ENCODE measurements at places on chromosomes 4 and X. TPM values are rescaled to one million over a fixed set of nuclear protein-coding genes. Genes with fewer than 3 reads are reported as not detected.

Gene SMR3B
- polyA plus RNA-seq, result not detected

Gene EFHC2
- polyA plus RNA-seq, result 0.03 TPM

Gene ATOH1
- polyA plus RNA-seq, result not detected

Gene PABPC1L2A
- polyA plus RNA-seq, result not detected

GRCh38 chr4:96354036-96354712, 514.3 kb downstream of the PDHA2 start:
- no peak for DNase-seq

GRCh38 chr4:161829591-161829990, 334.2 kb downstream of the FSTL5 start:
- DNase-seq, result no peak

DNA sequence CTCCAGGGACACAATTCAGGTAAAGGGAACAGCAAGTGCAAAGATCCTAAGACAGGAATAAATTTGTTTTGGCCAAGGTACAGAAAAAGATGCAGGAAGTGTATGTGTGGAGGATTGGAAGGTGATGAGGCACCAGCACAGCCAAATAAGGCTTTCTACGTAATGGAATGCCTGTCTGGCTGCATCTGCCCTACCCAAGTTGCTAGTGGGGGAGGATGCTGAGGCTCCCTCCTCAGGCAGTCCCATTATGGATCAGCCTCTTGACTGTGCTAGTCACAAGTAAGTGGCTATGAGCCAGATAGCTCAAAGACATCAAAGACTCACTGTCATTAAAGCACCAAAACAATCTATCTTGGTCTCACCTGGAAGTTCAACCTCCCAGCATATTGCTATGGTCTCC, 300.9 kb upstream of the FAT4 start:
- no peak for DNase-seq

Gene HDX
- 1.6 TPM for polyA plus RNA-seq

GRCh38 chr4:120622601-120623000, 299.9 kb downstream of the PRDM5 start:
- DNase-seq, result no peak

- DNase-seq, result peak; percentile 38
Measured at GRCh38 chr4:77006753-77007353, 57.3 kb downstream of the SEPTIN11 start.

Gene FRMPD4
- polyA plus RNA-seq, result 0.02 TPM

DNA sequence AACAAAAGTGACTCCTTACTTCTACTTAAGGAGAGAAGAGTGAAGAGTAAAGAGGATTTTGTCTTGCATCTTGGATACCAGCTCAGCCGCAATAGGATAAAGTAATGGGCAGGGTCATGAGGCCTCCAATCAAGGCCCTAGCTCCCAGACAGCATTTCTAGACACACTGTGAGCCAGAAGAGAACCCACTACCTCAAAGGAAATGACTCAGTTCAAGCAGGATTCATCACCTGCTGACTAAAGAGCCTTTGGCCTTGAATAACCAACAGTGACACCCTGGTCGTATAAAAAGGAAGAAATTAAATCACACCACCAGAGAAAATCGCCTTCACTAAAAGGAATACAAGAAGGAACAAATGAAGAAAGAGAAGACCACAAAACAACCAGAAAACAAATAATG, 416.1 kb downstream of the PCDH18 start:
- DNase-seq, result no peak

- no peak for DNase-seq
Measured at GRCh38 chr4:94371290-94371689, 28.7 kb upstream of the HPGDS start.

DNA sequence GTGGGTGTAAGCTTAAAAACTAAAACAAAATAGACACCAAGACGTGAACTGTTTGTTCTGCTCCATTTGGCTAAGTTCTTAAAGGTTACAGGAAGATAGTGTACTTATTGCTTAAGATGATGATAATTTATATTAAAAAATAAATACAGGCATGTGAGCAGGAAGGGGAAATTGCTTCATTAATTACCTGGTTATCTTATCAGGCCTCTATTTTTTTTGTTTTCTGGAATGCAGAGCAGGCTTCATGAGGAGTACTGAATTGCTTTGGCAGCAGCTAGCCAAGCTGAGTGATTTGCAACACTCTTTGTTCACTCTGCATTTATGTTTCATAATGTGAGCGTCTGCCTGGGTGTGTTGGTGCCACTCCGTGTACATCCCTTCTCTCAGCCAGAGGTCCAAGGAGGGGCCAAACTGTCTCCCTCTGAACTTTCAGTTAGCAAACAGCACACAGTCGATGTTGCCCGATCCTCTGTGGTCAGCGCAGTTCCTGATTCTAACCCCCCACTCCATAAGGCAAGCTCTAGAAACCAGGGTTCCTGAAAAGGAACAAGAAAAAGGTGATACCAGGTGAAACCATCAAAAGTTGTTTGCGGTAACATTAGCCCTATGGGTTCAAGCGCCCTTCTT, 348.2 kb downstream of the SPRY1 start:
- no peak for DNase-seq

Gene RTL9
- 0.02 TPM for polyA plus RNA-seq

DNA sequence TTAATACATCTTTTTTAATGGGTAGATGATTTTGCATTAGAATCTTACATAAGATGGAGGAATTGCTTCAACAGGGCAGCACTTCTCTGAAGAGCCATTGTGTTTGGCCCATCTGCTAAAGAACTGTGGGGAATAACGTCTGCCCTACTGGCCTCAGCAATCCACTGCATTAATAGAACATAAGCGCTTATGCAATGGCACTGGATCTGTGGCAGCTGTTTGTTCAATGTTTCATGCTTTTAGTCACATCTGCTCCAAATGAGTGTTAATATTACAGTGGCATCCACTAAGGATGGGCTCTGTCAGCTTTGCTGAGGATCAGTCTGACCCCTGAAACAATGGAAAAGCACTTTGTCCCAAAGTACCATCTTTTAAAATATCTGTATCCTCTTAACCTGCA, 279.0 kb upstream of the GK2 start:
- DNase-seq, result no peak

- no peak for DNase-seq
Measured at GRCh38 chrX:71917621-71918343, 7.1 kb downstream of the NHSL2 start.

Gene SUPT20HL1
- polyA plus RNA-seq, result not detected

Gene GABRQ
- 0.03 TPM for polyA plus RNA-seq

- no peak for DNase-seq
Measured at GRCh38 chr4:7204656-7205387, 12.5 kb downstream of the SORCS2 start.

Gene PHKA1
- 6.2 TPM for polyA plus RNA-seq

Gene SPON2
- polyA plus RNA-seq, result 11.4 TPM

DNA sequence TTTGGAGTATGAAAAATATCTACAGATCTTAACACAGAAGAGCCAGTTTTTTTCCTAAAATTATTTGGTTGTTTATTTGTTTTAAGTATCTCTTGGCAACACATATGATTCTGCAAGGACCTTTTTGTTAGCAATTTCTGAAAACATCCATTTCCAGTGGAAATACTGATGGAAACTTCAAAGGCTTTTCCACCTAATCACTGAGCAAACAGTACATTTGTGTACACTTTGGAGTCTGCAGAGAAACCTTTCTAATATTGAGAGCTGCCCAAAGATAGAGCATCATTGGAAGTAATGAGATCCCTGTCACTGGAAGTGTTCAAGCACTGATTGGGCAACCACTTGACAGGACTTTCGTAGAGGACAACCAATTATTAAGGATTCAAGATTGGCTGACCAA, 69.7 kb upstream of the TFDP3 start:
- no peak for DNase-seq

- DNase-seq, result peak; percentile 65
Measured at GRCh38 chrX:131288738-131289511, at the start of gene IGSF1. Gene IGSF1, minus strand, starts transcription at chrX:131289306. Its CDS starts 2,632 bp downstream, at chrX:131286674.

GRCh38 chr4:173536808-173537429, 6.9 kb upstream of the HAND2 start:
- DNase-seq, result peak; percentile 72

- peak; percentile 72 for DNase-seq
Measured at GRCh38 chr4:127732623-127733328, 2.6 kb downstream of the SLC25A31 start.

DNA sequence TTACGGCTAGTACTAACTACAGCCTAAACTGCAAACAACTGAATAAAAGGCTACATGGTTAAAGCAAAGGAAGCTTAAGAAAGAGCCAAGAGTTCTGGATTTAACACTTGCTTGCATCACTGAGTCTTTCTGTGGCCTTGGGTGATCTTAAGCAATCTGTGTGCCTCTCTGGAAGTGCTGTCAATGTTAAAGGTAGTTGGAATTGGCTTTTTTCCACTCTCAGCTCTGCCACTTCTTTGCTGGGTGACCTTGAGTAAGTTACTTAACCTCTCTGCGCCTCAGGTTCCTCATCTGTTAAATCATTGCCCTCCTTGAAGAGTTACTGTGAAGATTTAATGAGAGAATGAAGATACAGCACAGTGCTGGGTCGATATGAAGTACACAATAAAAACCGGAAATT, 15.7 kb downstream of the SLC2A9 start:
- no peak for DNase-seq

GRCh38 chr4:23922541-23923111, 32.8 kb upstream of the PPARGC1A start:
- DNase-seq, result no peak

Gene USP46
- 6.0 TPM for polyA plus RNA-seq

Gene EPHA5
- polyA plus RNA-seq, result not detected

Gene CHST7
- 6.2 TPM for polyA plus RNA-seq

DNA sequence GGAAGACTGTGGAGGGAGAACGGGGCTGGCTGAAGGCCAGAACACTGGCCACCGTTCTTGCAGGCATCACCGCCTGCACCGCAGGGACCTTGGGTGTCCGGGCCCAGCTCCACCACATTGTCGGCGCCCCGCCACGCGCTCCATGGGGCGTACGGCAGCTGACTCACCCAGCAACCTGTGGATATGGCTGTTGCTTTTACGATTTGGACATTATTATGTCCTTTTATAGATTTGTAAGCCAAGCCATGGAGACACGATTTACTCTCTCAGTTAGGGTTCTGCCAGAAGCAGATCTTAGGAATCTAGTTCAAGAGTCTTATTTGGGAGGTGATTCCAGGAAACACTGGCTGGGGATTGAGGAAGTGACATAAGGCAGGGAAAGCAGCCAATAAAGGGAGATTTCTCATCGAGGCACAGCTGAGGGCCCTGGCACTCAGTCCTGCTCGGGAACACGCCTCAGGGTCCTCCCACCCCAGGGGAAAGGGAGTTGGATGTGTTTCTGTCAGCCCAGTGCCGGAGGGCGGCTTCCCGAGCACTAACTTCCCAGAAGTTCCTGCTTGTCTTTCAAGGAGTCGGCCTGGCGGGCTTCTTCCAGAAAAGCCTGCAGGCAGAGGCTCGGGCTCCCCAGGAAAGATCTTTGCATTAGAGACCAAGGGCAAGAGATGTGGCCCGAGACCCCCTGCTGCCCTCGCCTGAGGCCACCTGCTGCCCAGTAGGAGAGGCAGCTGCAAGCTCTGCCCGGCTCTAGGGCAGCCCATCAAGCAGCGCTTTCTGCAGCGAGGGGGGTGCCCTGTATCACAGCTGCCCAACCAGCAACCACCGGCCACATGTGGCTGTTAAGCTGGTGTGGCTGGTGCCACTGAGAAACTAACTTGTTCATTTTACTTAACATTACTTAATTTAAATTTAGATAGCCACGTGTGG, 52.9 kb downstream of the CRMP1 start:
- no peak for DNase-seq

DNA sequence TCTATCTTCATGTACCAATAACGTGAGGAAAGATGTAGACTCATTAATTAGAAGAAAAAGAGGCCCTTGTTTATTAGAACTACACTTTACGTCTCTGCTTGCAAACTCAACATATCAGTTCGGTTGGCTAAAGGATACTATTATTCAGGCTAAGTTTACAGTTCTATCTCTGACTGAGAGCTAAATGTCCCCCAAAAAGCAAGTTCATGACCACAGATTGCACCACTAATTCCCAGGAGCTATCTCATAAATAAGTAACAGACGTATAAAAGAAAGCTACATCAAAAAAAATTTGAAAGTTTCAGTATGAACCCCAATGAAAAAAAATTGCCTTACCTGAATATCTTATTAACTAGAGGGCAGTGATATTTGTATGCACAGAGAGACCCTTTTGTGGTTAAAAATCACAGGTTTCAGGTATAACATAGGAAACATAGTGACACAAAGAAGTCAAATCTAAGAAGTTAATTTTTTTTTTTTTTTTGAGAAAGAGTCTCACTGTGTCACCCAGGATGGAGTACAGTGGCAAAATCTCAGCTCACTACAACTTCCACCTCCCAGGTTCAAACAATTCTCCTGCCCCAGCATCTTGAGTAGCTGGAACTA, 128.9 kb downstream of the MAB21L2 start:
- DNase-seq, result no peak

GRCh38 chrX:129629837-129630236, 24.9 kb downstream of the APLN start:
- DNase-seq, result no peak

Gene TDO2
- polyA plus RNA-seq, result not detected

Gene GUCY1B1
- polyA plus RNA-seq, result 0.38 TPM

GRCh38 chr4:147837435-147837834, 105.5 kb downstream of the ARHGAP10 start:
- no peak for DNase-seq

Gene SERTM2
- 0.12 TPM for polyA plus RNA-seq

DNA sequence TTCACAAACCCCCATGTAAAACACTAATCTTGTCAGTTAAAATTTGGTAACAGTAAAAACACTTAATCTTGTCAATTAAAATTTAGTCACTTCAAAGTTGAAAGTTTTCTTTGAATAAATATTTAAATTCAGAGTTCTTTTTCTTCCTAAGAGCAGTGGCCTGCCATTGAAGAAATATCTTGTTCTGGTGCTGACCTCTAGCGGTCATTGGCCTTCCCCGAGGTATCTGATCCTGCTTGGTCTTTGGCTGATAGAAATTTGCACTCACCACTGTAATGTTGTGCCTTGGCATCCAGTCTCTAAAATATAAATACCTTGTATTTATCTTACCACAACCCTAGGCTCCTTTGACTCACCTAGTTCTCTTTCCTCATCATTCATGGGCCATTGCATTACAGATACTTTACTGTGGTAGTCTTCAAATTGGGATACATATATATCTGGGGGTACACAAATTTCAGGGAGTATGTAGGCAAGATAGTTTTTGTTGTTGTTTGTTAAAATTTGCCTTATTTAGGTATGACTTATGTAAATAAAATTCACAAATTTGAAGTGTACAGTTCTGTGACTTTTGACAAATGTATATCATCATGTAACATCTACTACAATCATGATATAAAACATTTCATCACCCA, 6.7 kb upstream of the ART3 start:
- peak; percentile 71 for DNase-seq

Gene MGAT4D
- not detected for polyA plus RNA-seq

Gene RAB41
- polyA plus RNA-seq, result not detected

GRCh38 chr4:2511645-2512131, 24.8 kb upstream of the FAM193A start:
- DNase-seq, result no peak

Gene PNMA6A
- polyA plus RNA-seq, result 0.71 TPM
